ENCODE measurements at places on chromosomes 5 and 9.

DNA sequence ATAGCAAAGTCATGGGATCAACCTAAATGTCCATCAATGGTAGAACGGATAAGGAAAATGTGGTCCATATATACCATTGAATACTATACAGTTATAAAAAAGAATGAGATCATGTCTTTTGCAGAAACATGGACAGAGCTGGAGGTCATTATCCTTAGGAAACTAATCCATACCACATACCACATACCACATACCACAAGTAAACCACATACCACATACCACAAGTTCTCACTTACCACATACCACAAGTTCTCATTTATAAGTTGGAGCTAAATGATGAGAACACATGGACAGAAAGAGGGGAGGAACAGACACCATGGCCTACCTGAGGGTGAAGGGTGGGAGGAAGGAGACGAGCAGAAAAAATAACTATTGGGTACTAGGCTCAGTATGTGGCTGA, 154.6 kb upstream of the GHR start:
- peak; percentile 21 for DNase-seq

DNA sequence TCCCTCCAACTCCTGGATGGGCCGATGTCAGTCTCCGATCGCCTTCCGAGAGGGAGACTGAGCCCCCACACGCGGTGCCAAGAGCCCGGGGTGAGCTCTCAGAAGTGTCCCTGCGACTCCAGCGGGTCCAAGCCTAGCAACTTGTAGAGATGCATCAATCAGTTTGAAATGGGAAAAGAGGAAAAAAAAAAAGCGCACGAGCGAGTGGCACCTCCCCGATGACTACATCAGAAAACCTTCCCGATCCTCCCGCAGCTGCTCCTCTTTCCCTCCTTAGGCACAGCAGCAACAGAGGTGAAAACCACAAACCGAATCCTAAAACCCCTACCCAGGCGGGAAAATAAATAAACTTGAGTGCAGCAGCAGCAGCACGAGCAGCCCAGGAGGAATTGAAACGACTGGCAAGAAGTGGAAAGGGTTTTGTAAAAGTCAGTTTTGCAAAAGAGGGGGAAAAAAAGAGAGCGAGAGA, 1.0 kb upstream of the EFNA5 start:
- no peak for DNase-seq

- peak; percentile 45 for DNase-seq
Measured at GRCh38 chr5:122102825-122103224, 24.8 kb upstream of the LOX start.

- no peak for DNase-seq
Measured at GRCh38 chr9:74172874-74173273, 324.3 kb upstream of the RORB start.

DNA sequence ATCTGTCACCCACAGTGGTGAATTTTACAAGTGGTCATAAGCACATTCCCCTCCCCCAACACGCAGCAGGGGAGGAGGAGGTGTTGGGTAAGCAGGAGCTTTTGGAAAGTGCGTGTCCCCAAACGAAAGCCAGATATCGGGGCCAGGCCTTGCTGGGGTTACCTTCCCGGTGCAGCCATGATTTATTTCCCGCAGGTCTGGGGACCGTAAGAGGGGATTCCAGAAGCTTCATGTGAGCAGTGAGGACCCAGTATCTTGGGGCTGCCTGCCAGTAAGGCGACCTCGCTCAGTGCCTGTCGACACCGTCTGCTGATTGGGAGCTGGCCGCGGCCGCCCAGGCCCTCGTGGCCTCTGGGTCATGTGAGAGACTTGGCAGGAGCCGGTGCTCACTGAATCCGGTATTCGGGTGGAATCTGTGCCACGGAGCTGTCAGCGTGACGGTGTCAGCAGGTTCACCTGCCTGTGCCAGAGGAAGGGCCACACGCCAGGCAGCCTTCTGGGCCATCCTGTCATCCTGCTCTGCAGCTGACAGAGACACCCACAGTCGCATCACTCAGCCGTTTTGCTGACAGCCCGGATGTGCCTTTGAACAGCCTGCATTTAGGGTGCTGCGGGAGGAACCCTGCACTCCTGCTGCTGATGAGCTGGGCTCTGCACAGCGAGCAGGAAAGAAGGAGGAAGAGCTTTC, 37.3 kb downstream of the SEC61B start:
- DNase-seq: no peak

GRCh38 chr9:116329470-116329869, 175.9 kb downstream of the PAPPA start:
- no peak for DNase-seq

GRCh38 chr5:16666883-16667398, 50.1 kb upstream of the RETREG1 start:
- DNase-seq: no peak

GRCh38 chr5:58902305-58902704, 319.4 kb downstream of the RAB3C start:
- no peak for DNase-seq

DNA sequence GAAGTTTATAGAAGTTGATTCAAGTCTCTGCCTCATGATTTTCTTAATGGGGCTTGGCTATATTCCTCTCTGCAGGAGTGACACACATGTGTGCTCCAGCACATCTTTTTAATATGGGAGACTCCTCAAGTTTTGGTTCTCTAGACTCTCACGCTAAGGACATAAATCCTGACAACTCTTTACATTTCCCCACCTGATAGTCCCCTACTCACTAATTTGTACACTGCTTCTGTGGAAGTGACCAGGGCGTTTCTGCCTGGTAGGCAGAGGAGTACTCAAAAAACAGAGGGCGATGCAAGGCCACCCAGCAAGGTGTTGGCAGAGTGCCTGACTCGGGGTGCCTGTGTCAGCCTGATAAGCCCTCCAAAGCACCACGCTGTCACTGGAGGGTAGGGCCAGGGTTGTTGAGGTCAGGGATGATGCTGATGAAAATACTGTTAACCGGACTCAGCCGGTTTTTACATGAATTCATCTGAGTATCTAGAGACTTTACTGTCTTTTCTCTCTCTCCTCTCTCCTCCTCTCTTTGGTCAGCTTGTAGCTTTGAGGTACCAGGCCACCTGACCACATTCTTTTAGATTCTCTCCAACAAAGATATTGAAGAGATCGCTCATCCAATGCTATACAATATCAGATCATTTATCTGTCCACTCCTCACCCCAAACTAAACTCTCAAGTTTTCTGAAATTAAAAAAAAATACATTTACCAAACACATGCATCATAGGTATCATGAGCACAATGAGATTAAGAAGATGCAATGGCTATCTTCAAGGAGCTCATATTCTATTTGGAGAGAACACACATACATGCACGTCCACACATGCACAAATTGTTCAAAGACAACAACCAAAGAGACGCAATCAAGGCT, 205.2 kb downstream of the PIK3R1 start:
- no peak for DNase-seq

- peak; percentile 28 for DNase-seq
Measured at GRCh38 chr9:97703437-97704344, 6.6 kb upstream of the XPA start.

GRCh38 chr5:57341380-57341979, 141.1 kb downstream of the ACTBL2 start:
- DNase-seq: no peak

- no peak for DNase-seq
Measured at GRCh38 chr5:172063463-172064235, 57.2 kb upstream of the FBXW11 start.

GRCh38 chr5:55860709-55861108, 9.6 kb downstream of the IL31RA start:
- no peak for DNase-seq

DNA sequence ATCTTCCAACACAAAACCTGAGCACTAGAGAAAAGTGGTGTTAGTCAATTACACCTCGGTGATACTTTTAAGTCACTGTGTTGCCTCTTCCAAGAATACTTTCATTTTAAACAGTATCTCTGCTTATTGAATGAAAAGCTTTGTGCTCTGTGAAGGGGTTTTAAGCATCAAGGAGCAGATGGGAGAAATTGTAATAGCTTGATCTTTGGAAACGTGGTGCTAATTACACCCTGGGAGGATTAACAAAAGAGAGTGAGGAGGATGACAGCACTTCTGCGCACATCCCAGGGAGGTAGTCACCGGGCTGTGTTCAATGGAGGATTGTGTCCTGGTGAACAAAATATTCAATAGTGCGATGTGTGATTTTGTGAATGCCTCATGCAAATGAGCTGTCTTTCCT, 477.4 kb upstream of the ADAMTS16 start:
- no peak for DNase-seq

DNA sequence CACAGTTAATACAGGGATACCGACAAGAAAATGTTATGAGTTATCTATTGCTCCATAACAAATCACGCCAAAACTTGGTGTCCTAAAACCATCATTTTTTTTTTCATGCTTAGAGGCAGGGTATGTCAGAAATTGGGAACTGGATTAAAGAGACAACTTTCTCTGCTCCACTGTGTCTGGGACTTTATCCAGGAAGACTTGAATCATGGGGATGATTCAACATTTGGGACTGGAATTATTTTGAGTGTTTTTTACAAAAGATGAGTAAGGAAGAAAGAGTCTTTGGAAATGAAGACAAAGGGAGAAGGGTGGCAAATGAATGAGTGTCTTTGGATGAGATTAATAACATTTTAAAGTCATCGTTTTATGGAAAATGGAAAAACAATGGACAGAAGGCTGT, 1883.7 kb upstream of the C9orf72 start:
- DNase-seq: peak; percentile 58

- no peak for DNase-seq
Measured at GRCh38 chr5:147189109-147189424, 45.8 kb upstream of the STK32A start.

GRCh38 chr5:121500310-121500709, 351.4 kb upstream of the FTMT start:
- DNase-seq: no peak

- DNase-seq: no peak
Measured at GRCh38 chr5:98989727-98990126, 60.9 kb upstream of the CHD1 start.

DNA sequence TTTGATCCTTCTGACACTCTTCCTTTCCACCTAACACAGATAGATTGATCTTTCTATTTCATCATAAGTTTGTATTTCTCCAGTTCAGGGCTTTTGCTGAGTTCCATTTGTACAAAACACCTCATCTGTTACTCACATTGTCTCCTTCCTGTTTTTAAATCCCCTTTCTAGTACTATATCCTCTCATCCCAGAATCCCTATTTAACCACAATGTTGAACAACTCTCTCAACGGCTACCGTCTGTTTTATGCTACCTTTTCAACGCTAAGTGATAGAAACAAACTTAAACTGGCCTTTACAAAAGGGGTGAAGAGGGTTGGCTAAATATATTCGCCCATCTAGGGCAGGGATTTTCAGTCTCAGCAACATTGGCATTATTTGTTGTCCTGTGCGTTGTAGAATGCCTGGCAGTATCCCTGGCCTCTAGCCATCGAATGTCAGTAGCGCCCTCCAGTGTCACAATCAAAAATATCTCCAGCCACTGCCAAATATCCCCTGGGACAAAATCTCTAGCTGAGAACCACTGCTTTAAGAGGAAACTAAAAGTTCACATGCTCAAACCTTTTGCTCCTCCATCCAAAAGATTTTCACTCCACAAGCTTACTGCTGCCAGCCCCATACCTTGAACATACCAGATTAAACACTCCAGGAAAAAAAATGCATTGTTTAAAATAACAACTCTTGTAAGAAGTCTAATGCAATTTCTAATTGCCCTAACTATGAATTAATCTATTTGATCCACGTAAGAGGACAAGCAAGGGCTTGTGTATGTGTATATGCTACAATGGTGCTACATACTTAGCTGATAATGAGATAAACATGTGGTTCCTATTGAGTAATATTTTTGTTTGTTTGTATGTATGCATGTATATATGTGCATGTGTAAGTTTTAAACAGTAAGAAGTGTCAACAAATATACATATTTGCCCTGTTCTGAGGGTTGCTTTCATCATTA, 344.0 kb downstream of the PTPRD start:
- DNase-seq: peak; percentile 26

GRCh38 chr5:62588668-62589067, 10.0 kb downstream of the LRRC70 start:
- DNase-seq: no peak

GRCh38 chr5:72427488-72428437, 79.4 kb downstream of the ZNF366 start:
- DNase-seq: peak; percentile 8

DNA sequence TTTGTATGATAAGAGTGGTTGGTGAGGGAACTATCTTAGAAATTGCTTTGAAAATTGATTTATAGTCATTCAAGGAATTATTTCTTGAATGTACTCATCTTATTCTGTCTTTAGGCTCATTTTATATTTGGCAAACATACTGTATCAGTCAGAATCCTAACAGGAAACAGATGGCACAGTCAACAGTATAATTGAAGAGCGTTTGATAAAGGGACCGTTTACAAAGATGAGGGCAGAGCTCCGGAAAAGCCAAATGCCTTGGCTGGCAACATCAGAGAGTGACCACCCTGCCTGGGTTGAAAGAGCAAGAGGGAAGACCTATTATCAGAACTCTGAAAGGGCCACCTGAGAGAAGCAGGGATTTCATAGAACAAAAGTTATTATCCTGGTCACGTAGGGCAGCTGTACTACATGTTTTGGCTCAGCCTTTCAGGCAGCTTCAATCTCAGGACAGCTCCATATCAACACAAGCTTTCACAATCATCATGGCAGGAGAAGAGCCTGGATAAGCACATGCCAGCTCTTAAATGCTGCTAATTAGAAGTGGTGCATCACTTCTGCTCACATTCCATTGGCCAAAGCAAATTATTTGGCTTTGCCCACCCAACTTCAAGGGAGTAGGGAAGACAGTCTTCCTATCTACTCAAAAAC, 47.2 kb upstream of the ARL15 start:
- DNase-seq: no peak

DNA sequence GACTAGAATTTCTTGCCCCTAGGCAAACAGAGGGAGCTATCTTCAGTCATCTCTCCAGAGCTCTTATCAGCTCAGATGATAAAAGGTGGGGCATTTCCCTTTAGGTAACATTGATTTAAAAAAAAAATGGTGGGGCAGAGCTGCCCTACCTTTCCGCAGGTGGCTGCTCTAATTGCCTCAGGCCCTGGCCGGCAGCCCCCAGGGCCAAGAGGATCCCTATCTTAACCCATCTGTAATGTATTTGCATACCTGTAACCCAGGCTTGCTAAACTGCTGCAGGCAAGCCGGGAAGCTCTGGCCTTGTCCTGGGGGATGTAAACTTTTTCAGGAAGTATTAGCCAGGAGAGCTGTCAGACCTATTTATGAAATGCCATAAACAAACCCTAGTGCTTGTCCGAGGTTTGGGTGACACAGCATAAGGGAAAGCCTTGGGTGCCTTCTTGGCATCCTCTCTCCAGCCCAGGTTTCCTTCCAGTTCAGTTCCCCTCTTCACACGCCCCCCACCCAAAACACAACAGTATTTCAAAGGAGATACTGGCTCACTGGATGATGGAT, 20.9 kb upstream of the ZSWIM6 start:
- DNase-seq: no peak

GRCh38 chr5:144368556-144368955, 197.9 kb downstream of the KCTD16 start:
- DNase-seq: no peak

DNA sequence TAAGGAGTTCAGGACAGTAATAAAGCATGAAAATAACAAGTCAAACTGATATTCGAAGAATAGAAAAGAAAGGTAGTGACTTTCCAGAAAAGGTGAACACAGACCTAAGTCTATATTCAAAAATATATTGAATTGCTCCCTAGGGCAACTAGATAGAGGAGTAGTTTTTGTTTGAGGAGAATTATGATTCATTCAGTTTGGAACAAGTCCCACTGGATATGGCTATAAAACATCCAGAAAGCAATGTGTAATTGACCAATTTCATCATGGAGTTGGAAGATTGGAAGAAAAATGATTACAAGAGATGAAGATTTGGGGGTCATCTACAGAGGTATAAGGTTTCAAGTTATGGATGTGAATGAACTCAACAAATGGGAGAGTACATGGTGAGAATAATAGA, 117.5 kb upstream of the ZNF462 start:
- DNase-seq: peak; percentile 17

Data from fibroblast of skin of left quadriceps (primary cell).